ENCODE measurements at places on chromosomes 1 and 21. TPM values are rescaled to one million over a fixed set of nuclear protein-coding genes. Genes with fewer than 3 reads are reported as not detected.

Gene LDLRAD1
- total RNA-seq = not detected

Gene TFF1
- not detected for total RNA-seq

Gene ARTN
- 0.75 TPM for total RNA-seq

Gene GUCA2B
- total RNA-seq = not detected

Gene FNDC5
- 112 TPM for total RNA-seq

GRCh38 chr1:97258597-97258996, 537.0 kb downstream of the PTBP2 start:
- no peak for DNase-seq

DNA sequence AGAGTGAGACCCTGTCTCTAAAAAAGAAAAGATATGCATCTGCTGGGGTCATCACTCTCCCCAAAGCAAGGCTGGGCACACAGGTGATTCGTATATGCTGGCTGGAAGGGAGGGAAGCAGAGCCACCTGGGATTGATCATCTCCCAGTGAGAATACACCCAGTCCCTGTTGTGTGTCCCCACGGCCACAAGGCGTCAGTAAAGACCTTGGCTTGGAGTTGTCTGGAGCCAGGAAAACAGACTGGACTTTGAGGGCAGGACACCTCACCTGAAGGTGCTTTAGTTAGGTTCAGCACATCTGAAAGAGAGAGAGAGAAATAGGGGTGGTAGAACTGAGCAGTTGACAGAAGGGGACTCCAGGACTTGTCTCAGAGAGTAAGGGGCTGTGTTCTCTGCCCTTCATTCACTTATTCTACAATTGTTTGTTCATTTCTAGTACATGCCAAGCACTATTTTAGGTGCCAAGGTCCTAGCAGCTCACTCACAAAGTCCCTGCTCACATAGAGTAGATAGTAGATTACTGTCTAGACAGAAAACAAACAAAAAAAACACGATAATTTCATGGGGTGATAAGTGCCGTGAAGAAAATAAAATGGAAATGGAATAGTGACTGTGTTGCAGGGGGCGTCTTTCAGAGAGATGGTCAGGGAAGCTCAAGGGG, 13.5 kb downstream of the CITED4 start:
- peak; percentile 74 for DNase-seq

- no peak for DNase-seq
Measured at GRCh38 chr1:156727492-156727891, 777 bp upstream of the METTL25B start.

- no peak for DNase-seq
Measured at GRCh38 chr1:151508833-151509232, 2.4 kb upstream of the CGN start.

GRCh38 chr21:35616090-35616489, 444.2 kb downstream of the SETD4 start:
- DNase-seq = no peak

GRCh38 chr1:6491480-6491962, at the start of gene PLEKHG5:
TSS of gene PLEKHG5 (minus strand) at chr1:6491667. CDS start at chr1:6477571, 14,096 bp downstream.
- no peak for DNase-seq

- no peak for DNase-seq
Measured at GRCh38 chr1:224589006-224589405, 27.1 kb upstream of the CNIH3 start.

- DNase-seq = no peak
Measured at GRCh38 chr21:20662514-20662913, 335.7 kb upstream of the NCAM2 start.

GRCh38 chr1:59193443-59194093, 103.3 kb upstream of the FGGY start:
- no peak for DNase-seq

- no peak for DNase-seq
Measured at GRCh38 chr1:64519901-64520300, 50.0 kb downstream of the CACHD1 start.

DNA sequence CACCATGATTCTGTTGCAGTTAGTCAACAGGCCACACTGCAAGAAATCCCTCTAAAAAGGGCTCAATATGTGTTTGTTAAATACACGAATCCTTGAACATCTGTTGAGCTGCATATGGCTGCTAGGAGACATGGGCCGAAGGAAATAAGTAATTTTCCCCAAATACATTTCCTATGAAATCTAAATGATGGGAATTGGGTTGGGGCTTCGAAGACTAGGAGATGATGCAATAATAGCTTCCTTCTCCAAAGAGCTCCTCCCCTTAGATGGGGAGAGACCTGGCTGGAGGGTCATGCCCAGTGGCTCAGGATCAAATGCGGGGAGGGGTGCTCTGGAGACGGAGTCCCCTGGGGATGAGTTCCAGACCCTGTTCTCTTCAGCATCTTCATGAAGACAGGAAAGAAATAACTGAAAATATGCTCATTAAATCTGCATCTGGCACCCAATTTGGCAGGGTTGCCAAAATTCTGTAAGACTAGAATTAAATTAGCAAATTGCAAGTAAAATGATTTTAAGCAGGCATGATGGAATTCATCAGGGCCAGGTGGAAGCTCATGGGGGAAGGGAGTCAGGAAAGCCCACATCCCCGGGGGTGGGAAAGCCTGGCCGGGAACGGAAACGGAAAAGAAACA, 165.0 kb upstream of the EDN2 start:
- no peak for DNase-seq

- no peak for DNase-seq
Measured at GRCh38 chr1:114342376-114342775, 168.6 kb downstream of the TRIM33 start.

DNA sequence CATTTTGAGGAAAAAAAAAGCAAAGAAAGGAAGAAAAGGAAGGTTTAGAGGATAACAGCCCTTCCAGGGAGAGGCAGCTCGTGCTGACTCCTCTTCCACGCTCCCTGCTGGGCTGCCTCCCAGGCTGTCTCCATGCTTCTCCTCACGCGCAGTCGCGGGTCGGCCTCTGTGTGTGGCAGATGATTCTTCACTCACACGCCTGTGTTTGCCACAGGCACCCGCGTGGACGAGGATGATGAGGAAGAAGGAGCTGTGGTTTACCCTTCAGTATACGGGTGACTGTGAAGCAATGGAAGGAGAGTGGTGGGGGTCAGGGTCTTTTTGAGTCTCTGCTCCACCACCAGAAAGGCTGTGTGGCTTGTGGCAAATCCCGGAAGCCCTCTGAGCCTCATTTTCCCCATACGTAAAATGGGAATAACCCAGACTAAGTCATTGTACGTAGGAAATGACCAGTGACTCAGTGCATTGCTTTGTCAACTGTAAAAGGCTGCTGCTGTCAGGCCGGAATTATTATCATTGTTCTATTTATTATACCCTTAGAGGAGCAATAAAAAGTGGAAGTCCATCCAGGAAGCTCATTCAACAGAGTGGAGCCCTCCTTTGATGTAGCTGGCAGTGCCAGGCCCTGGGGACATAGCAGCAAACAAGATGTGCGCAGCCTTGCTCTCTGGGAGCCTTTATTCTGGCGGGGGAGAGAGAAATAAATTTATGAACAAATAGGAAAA, 11.9 kb upstream of the SH2D2A start:
- no peak for DNase-seq

GRCh38 chr1:20198918-20199317, 12.6 kb upstream of the PLA2G2C start:
- no peak for DNase-seq

Measured in right atrium auricular region (tissue), 2 donors.